Large intestine (tissue), 12 donors: ENCODE measurements at places on chromosomes 4 and X. TPM values are rescaled to one million over a fixed set of nuclear protein-coding genes. Genes with fewer than 3 reads are reported as not detected.
A peak's percentile ranks its signal among the peaks of the same experiment; 100 is the strongest.

DNA sequence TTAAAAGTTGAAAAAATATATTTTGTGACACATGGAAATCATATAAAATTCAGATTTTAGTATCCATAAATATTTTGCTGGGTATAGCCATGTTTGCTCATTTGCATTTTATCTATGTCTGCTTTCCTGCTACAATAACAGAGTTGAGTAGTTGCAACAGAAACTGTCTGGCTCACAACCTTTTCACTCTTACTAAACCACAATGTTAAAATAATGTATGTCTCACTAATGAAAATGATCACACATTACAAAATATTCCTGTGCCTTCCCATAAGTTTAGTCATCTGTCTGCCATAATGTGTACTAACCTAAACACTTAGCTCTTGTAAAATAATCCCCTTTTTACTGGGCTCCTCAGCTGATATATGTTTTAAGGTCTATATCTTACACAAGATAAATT, 174.0 kb upstream of the PRPS2 start:
- no peak for DNase-seq
- no peak overlapping the region for H3K27ac ChIP-seq
- no peaks in the 10 kb centered on the region for H3K27me3 ChIP-seq
- H3K4me3 ChIP-seq: no peak overlapping the region
- H3K4me1 ChIP-seq: no peaks in the 10 kb centered on the region

DNA sequence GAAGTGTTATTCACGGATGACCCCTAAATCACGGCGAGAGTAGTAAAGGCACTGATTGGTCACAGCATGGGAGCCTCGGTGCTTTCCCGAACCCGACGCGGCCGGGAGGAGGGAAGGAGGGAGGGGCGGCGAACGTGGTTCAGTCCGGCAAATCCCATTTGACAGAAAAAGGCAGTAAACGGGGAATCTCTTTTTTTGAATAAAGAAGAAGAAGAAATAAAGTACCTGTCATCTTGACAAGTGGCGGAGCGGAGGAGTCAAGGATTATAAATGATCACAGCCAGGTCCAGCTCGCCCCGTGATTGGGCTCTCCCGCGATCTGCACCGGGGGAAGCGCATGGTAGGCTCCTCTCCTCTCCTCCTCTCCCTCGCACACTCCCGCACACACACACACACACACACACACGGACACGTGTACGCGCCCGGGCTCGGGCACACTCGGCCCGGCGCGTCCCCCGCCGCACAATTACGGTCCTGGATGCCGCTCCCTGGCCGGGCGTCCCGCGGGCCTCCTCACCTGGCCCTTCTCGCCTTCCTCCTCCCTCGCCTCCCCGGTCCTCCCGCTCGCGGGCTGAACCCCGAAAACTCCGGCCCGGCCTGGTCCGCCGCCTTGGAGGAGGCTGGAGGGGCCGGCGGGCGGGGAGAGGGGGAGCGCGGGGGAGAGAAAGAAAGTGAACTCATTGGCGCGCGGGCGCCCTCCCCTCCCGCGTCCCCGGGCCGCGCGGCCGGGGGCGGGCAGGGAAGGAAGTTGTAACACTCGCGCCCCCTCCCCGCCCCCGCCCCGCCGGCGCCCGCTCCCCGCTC, 99.2 kb upstream of the TENM3 start:
- H3K27ac ChIP-seq: peak overlapping the region; percentile 70
- H3K36me3 ChIP-seq: no peaks in the 10 kb centered on the region
- DNase-seq: peak; percentile 83
- H3K4me1 ChIP-seq: peaks cover 8% of the 10 kb centered on the region

Gene SRPX2
- 6.1 TPM for polyA plus RNA-seq

DNA sequence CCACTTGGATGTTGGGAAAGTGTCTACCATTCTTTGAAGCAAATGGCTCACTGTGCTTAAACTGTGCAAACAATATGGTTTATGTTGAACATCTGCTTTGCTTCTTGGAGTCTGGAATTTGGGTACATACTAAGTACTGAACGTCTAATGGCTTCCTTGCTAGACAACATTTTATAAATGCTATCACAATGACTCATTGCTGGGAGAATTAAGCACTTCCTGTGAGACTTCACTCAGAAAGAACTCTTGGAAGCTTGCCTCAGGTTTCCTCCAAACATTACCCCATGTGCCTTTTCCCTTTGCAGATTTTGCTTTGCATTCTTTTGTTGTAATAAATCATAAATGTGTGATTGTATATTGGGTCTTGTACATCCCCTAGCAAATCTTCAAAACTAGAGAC, 139.7 kb downstream of the PACRGL start:
- no peaks in the 10 kb centered on the region for H3K27me3 ChIP-seq
- H3K36me3 ChIP-seq: no peaks in the 10 kb centered on the region
- no peak for DNase-seq
- H3K4me1 ChIP-seq: no peaks in the 10 kb centered on the region

GRCh38 chr4:100023800-100024199, 73.7 kb upstream of the H2AZ1 start:
- no peaks in the 10 kb centered on the region for H3K27me3 ChIP-seq
- no peaks in the 10 kb centered on the region for H3K4me1 ChIP-seq
- no peak for DNase-seq
- H3K36me3 ChIP-seq: no peaks in the 10 kb centered on the region
- H3K27ac ChIP-seq: no peak overlapping the region
- no peak overlapping the region for H3K4me3 ChIP-seq

DNA sequence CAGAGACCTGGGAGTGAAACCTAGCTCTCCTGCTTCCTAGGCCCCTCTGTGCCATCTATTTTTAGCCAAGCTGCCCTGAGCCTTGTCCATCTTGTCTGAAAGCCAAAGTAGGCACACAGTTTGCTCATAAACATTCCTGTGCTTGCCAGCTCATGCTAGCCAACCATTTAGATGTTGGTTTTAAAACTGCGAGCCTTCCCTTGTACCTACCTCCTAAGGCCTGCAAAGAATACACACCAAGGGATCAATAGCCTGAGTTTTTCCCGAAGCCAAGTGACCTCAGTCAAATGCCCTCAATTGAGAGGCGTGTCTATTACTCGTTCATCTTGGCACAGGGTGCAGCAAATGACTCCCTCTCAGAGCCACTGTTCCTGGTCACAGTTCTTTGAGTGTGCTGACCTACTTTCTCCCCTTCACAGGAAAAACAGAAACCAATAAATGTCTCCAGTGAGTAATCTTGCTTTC, 48.5 kb downstream of the ZCCHC12 start:
- no peak overlapping the region for H3K4me3 ChIP-seq
- H3K27ac ChIP-seq: no peak overlapping the region
- peak; percentile 6 for DNase-seq
- no peaks in the 10 kb centered on the region for H3K36me3 ChIP-seq
- H3K27me3 ChIP-seq: no peaks in the 10 kb centered on the region

Gene TEC
- polyA plus RNA-seq: 4.6 TPM

- H3K27ac ChIP-seq: no peak overlapping the region
- no peaks in the 10 kb centered on the region for H3K36me3 ChIP-seq
- no peak for DNase-seq
- no peaks in the 10 kb centered on the region for H3K27me3 ChIP-seq
- no peak overlapping the region for H3K4me3 ChIP-seq
- no peaks in the 10 kb centered on the region for H3K4me1 ChIP-seq
Observed at GRCh38 chr4:182089326-182089725, 153.9 kb upstream of the TENM3 start.

Gene CPEB2
- polyA plus RNA-seq: 18.3 TPM

- H3K36me3 ChIP-seq: no peaks in the 10 kb centered on the region
- no peaks in the 10 kb centered on the region for H3K27me3 ChIP-seq
- no peak for DNase-seq
- no peak overlapping the region for H3K4me3 ChIP-seq
- H3K27ac ChIP-seq: peak overlapping the region; percentile 18
- H3K4me1 ChIP-seq: peaks cover 17% of the 10 kb centered on the region
Observed at GRCh38 chr4:88196013-88196365, 37.5 kb upstream of the ABCG2 start.

DNA sequence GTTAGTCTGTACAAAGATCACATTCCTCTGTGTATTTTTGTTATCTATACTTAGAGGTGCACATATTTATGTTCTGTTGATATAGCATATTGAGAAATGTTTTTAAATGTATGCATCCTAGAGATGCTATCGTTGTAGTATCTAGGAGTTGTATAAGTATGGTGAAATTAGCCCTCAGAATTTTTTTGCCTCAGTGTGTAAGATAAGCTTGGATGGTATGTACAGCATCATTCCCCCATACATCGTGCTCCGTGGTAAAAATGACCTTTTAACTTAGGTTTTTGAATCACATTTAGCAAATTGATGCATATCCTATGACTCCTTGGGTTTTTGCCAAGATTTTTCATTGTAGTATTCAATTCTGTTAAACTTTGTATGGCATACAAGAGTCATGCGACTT, 113.5 kb downstream of the RPA4 start:
- peak; percentile 20 for DNase-seq
- H3K27ac ChIP-seq: no peak overlapping the region
- H3K4me3 ChIP-seq: no peak overlapping the region
- H3K36me3 ChIP-seq: no peaks in the 10 kb centered on the region
- H3K4me1 ChIP-seq: no peaks in the 10 kb centered on the region

GRCh38 chr4:30117433-30117832, 602.7 kb upstream of the PCDH7 start:
- no peaks in the 10 kb centered on the region for H3K27me3 ChIP-seq
- no peaks in the 10 kb centered on the region for H3K36me3 ChIP-seq
- no peaks in the 10 kb centered on the region for H3K4me1 ChIP-seq

DNA sequence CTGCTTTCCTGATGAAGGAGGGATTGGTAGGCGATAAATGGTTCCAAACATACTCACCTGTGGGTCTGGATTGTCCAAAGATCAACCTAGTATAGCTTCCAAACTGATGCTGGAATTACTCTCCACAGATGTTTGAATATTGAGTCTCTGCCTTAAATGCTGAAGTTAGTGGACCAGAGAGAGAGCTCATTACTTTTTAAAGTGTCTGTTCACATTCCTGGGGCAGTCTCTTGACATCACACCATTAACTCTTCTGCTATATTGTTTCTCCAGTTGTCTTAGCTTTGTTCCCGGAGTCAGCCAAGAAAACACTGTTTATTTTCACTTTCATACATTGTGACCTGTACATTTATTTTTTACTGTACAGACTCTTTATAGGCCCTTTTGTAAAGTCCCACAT, 35.4 kb downstream of the ARHGEF38 start:
- H3K36me3 ChIP-seq: peaks cover 9% of the 10 kb centered on the region
- H3K27ac ChIP-seq: peak overlapping the region; percentile 79
- H3K27me3 ChIP-seq: no peaks in the 10 kb centered on the region
- peaks cover 26% of the 10 kb centered on the region for H3K4me1 ChIP-seq

GRCh38 chr4:58587856-58588255, 1477.7 kb upstream of the IGFBP7 start:
- no peak overlapping the region for H3K27ac ChIP-seq
- H3K27me3 ChIP-seq: no peaks in the 10 kb centered on the region
- H3K4me1 ChIP-seq: no peaks in the 10 kb centered on the region

- DNase-seq: no peak
- peaks cover 2% of the 10 kb centered on the region for H3K4me1 ChIP-seq
- no peak overlapping the region for H3K4me3 ChIP-seq
Observed at GRCh38 chr4:169640261-169640870, 20.0 kb downstream of the CLCN3 start.

GRCh38 chrX:1025413-1025812, 187.0 kb downstream of the CRLF2 start:
- no peaks in the 10 kb centered on the region for H3K4me1 ChIP-seq
- no peaks in the 10 kb centered on the region for H3K36me3 ChIP-seq
- no peaks in the 10 kb centered on the region for H3K27me3 ChIP-seq
- DNase-seq: no peak
- no peak overlapping the region for H3K4me3 ChIP-seq

Gene C4orf50
- polyA plus RNA-seq: 0.58 TPM

Gene RIBC1
- polyA plus RNA-seq: 1.7 TPM
